Mammary microvascular endothelial cell (primary cell): ENCODE measurements at places on chromosomes 7 and 10. TPM values are rescaled to one million over a fixed set of nuclear protein-coding genes. Genes with fewer than 3 reads are reported as not detected.

IFIT1B gene
- total RNA-seq, result 0.34 TPM in 1 of 2 replicates, not detected in the other

EVX1 gene
- total RNA-seq, result not detected in 2 replicates

OPN4 gene
- not detected in 2 replicates for total RNA-seq

SFRP5 gene
- total RNA-seq, result not detected in 2 replicates

PAPSS2 gene
- 69.5 and 76.1 TPM in 2 replicates for total RNA-seq

TMEM176B gene
- not detected in 2 replicates for total RNA-seq

CDHR3 gene
- 0.30 and 1.5 TPM in 2 replicates for total RNA-seq

GPR158 gene
- not detected in 2 replicates for total RNA-seq

UBE3C gene
- total RNA-seq, result 72.5 and 76.3 TPM in 2 replicates

RADIL gene
- 0.47 and 0.69 TPM in 2 replicates for total RNA-seq

KIN gene
- 6.3 and 14.1 TPM in 2 replicates for total RNA-seq

SLC13A4 gene
- total RNA-seq, result not detected in 2 replicates

SPDYE5 gene
- total RNA-seq, result not detected in 2 replicates

SPDYE1 gene
- total RNA-seq, result not detected in 2 replicates

INA gene
- 1.1 and 1.6 TPM in 2 replicates for total RNA-seq

TRPV5 gene
- not detected in 2 replicates for total RNA-seq

RHBDD2 gene
- total RNA-seq, result 17.4 and 23.4 TPM in 2 replicates

TIAL1 gene
- total RNA-seq, result 36.1 and 37.2 TPM in 2 replicates

CYP2C19 gene
- total RNA-seq, result not detected in 2 replicates

PRPS1L1 gene
- total RNA-seq, result not detected in 2 replicates

GPAM gene
- 4.5 and 5.4 TPM in 2 replicates for total RNA-seq
